Activated CD4-positive, alpha-beta T cell treated with anti-CD3 and anti-CD28 coated beads, Interleukin-2, amount 50 U/mL, for 48 hours (primary cell): ENCODE measurements at places on chromosomes 6 and 20.
A peak's percentile ranks its signal among the peaks of the same experiment; 100 is the strongest.

DNA sequence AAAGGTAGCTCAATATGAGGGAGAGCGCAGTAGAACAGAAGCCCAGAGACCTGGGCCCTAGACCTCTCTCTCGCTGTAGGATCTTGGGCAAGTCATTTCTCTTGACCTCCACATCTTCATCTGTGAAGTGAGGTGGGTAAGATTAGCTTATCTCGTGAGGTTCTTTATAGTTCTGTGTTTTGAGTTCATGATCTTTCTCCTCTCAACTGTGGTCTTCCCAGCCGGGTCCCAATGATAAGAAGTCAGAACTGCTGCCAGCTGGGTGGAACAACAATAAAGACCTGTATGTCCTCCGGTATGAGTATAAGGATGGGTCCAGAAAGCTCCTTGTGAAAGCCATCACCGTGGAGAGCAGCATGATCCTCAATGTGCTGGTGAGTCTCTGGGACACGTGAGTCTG, 6.9 kb downstream of the PSMF1 start:
- DNase-seq, result no peak

DNA sequence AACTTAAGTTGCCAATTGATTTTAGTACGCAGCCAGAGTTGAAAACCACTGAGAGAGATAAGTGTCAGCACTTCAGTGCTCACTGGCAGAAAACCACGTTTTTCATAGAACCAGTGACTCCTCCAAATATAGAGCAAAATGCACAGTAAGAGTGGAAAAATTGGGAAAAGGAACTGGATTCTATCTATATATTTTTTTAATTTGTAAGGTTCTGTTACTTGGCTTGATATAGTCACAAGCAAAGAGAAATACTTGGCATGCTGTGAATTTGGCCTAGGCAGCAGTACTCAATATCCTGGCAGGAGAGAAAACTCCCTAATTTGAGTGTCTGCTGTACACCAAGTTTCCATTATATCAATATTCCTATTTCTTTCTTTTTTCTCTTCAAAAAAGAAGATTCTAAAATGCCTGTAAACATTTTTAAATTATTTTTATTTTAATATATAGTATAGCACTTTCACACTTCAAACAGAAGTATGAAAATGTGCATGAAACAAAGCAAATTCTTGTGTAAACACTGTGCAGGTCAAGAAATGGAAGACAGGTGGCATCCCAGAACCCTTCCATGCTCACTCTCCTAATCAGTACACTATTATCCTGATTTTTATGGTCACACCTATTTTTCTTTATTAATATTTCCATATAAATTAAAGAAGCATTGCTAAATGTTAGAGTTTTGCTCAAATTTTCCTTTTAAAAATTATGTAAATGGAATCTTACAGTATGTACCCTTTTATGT, 561.8 kb upstream of the RNF217 start:
- no peak for DNase-seq

DNA sequence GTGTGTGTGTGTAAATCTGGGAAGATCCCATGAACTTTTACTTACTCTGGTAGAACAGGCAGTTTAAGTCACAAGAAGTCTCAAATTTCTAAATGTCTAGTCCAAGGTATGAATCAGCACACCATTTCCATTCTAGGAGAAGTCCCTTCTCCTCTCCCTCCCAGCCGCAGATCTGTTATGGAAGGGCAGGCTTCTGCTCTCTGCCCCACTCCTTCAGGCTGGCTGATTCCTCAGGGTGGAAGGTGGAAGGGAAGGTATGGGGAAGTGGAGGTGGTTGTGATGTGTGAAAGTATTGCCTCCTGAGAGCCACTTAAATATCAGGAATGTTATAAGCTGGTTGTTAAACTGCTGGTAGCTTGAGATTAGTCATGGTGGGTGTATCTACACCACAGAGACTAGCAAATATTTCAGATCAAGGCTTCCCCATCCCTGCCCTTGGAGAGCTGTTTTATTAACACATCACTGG, 44.5 kb upstream of the LAMA4 start:
- no peak for DNase-seq

GRCh38 chr6:43396408-43397149, 27.1 kb upstream of the ZNF318 start:
- no peak for DNase-seq

GRCh38 chr6:68086199-68086598, 548.9 kb upstream of the ADGRB3 start:
- no peak for DNase-seq

- no peak for DNase-seq
These were observed 900.5 kb downstream of the C6orf118 start for GRCh38 chr6:164408868-164409267.

GRCh38 chr6:88910922-88911778, 52.3 kb downstream of the RNGTT start:
- DNase-seq, result no peak

GRCh38 chr6:17687136-17687535, 19.6 kb downstream of the NUP153 start:
- DNase-seq, result no peak

- no peak for DNase-seq
These were observed at the start of gene ANKRD66 for GRCh38 chr6:46746696-46747095. Gene ANKRD66 (plus strand): TSS chr6:46746933. CDS start chr6:46751949, 5,016 bp downstream.

- no peak for DNase-seq
These were observed 49.5 kb upstream of the SLC32A1 start for GRCh38 chr20:38674765-38675133.

DNA sequence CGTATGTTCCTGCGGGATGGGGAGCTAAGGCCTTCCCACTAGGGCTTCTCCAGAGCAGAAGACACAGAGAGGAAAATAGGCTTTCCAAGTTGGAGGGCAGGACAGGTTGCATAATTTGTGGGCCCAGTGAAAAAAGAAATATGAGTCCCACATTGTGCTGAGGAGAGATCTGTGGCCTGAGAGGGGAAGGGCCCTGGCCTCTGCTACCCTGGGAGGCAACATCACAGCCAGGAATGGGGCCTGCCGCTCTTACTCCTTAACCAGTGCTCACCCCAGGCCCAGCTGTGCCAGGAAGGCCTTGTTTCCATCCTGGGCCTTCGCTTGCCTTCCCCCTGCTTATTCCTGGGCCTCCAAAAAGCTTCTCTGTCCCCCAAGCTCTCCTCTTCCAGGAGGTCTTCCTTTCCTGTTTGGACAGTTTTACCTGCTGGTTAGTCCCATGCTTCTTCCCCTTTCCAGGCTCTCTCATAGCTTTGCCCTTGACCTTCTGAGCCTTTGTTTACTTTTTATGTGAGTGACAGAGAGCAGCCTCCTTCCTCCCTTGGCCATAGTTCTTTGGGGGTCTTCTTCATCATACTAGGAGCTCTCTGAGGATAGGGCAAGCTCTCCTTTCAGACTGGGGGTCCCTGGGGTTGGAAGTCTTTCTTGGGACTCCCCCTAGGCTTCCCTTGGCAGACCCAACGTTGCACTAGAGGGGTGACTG, 26.2 kb upstream of the VEGFA start:
- DNase-seq, result no peak

GRCh38 chr6:5869261-5869660, 137.5 kb downstream of the NRN1 start:
- no peak for DNase-seq

DNA sequence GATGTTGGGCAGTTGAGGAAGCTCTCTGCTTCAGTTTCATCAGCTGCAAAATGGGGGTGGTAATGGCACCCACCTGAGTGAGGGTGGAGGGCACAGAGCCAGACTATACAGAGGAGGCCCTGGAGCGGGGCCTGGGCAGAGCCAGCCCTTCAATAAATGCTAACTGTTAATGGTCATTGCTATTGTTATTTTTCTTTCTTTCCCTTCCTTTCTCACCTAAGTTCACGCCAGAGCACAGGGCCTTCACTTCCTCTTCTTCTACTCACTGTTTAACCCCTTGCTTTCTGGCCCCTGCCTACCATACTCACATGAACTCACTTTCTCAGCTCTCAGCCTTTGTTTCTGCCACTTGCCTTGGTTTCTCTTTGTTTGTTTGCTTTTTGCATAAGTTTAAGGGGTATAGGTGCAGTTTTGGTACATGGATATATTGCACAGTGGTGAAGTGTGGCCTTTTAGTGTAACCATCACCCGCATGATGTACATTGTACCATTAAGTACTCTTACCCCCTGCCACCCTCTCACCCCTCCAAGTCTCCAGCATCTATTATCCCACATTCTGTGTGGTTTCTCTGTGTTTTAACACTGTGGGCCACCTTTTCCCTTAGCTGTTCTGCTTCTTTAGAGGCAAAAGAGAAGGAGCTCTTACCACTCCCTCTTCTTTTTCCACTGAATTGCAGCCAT, 7.5 kb upstream of the RREB1 start:
- no peak for DNase-seq

- no peak for DNase-seq
These were observed 18.8 kb downstream of the PRR18 start for GRCh38 chr6:166289207-166290060.

DNA sequence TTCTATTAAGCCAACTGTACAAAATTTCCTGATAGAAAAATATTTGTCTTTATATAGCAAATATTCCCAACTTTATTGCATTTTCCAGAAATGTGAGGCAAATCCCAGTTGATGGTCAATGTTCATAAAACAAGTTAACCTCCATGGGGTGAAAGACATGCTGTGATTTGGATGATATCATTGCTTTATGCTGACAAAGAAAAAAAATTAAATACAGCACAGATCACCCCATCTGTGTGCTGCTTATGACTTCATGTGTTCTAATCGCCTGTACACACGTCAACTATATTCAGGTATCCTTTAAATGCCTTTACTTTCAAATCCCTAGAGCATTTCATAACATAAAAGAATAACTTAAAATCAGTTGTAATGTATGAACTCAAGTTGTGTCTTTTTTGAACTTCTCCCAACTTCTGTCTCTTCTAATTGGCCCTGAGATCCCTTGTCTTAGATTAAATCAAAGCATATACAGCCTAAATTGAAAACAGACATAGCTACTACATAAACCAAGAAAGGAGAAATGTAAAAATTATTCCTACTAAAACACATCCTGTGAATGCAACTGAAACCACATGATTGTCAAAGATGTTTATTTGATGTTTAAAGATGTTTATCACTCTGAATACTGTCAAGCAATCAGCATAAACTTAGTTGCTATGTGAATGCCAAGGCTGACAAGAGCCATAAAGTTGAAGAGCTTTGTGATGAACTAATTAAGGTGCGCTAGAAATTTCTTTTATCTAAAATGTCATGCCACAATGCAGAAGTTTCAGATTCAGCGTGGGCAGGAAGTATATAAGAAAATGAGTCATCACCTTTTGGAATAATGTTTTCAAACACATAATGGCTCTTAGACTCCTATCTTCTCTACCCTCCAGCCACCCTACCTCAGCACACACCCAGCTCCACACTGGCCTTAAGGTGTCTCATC, 68.7 kb downstream of the FILIP1 start:
- DNase-seq, result no peak

GRCh38 chr20:36384022-36384619, 78.0 kb downstream of the DLGAP4 start:
- DNase-seq, result peak; percentile 54
